ENCODE measurements at places on chromosomes 1 and 21. TPM values are rescaled to one million over a fixed set of nuclear protein-coding genes. Genes with fewer than 3 reads are reported as not detected.

- no peaks in the 10 kb centered on the region for H3K36me3 ChIP-seq
- no peaks in the 10 kb centered on the region for H3K27me3 ChIP-seq
- no peak overlapping the region for H3K27ac ChIP-seq
- H3K4me1 ChIP-seq, result no peaks in the 10 kb centered on the region
Observed at GRCh38 chr1:63898428-63899196, 124.8 kb downstream of the ROR1 start.

DNA sequence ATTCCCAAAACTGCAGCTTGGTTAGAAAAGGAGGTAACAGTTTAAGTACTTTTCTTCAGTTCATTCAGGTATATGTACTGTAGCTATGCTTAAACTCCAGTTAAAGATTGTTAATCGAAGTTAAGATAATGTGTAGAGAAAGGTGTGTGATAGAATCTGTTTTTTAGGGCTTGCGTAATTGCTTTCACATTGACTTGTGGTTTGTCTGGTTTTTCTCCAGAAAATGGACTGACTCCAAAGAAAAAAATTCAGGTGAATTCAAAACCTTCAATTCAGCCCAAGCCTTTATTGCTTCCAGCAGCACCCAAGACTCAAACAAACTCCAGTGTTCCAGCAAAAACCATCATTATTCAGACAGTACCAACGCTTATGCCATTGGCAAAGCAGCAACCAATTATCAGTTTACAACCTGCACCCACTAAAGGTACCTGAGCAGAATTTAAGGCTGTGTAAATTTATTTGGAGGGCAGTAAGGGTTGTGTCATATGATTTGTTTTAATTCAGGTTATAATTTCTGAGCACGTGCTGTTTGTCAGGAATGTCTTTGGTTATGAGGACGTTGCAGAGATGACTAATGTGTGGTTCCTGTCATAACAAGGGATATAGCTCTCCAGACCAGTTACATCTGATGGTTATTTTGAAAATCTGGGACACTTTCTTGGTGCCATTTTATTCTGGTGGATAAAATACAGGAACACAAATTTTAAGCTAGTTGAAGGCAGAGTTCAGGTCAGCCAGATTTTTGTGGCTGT lies 26.0 kb downstream of the ATF6 start:
- no peak for DNase-seq
- no peak overlapping the region for H3K4me3 ChIP-seq
- no peaks in the 10 kb centered on the region for H3K4me1 ChIP-seq
- no peak overlapping the region for H3K27ac ChIP-seq
- no peaks in the 10 kb centered on the region for H3K36me3 ChIP-seq

The FAM76A gene
- 13.6 TPM for total RNA-seq

DNA sequence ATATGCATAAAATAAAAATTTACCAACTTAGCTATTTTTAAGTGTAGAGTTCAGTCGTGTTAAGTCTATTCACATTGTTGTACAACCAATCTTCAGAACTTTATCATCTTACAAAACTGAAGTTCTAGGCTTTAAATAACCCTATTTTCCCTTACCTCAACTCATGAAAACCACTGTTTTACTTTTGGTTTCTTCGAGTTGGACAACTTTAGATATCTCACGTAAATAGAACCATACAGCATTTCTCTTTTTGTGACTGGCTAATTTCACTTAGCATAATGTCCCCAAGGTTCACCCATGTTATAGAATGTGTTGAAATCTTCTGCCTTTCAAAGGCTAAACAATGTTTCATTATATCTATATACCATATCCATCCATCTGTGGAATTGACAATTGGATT lies 819.0 kb upstream of the ADGRL4 start:
- no peaks in the 10 kb centered on the region for H3K27me3 ChIP-seq
- no peak overlapping the region for H3K4me3 ChIP-seq
- no peak for DNase-seq
- H3K4me1 ChIP-seq, result no peaks in the 10 kb centered on the region
- H3K36me3 ChIP-seq, result no peaks in the 10 kb centered on the region
- no peak overlapping the region for H3K27ac ChIP-seq

DNA sequence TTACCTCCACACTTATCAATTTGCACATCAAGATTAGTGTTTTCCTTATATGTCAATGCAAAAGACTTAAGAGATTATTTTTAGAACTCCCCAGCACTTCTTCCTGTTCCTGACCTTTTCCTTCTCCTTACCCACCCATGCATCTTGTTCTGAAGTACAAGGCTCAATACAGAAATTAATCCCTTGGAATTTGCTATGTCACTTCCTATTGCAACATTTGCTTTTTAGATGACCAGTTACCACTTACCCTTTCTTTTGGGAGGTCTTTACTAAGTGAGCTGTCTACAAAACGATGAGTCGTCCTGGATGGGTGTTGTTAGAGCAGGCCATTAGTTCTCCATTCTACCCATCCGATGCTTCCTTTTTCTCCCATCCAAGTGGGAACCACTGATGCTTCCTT lies 221.2 kb downstream of the FMN2 start:
- H3K36me3 ChIP-seq, result no peaks in the 10 kb centered on the region
- H3K4me1 ChIP-seq, result peaks cover 3% of the 10 kb centered on the region
- H3K27me3 ChIP-seq, result no peaks in the 10 kb centered on the region

The INSRR gene
- not detected for total RNA-seq

DNA sequence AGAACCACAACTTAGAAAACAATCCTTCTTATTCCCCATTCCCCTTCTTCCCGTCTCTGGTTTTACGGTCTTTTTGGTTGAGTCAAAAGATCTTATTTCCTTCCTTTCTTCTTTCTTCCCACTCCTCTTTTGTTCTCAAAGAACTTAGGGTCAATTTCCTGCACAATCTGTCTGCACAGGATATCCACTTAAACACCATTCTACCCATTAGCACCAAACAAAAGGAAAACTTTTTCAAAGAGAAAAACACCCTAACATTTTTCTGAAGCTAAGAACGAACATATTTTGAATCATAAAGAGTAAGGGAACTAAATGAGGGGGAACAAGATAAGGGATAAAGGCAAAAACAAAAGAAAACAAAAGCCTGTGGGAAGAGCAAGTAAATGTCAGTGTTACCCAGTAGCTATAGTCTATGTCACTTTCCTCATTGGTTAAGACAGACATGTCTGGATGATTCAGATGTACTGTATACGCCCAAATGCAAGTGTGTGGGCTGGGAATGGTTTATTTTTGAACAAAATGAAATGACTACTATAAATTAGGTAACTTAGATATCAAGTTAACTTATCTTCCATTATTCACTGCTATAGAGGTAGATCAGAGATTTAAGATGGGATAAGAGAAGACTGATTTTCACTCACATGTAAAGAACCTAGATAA lies 59.9 kb downstream of the TOR3A start:
- H3K36me3 ChIP-seq, result no peaks in the 10 kb centered on the region
- peak; percentile 37 for DNase-seq
- no peaks in the 10 kb centered on the region for H3K27me3 ChIP-seq
- H3K4me3 ChIP-seq, result no peak overlapping the region

The LCE1F gene
- total RNA-seq, result not detected

The FAM72A gene
- total RNA-seq, result 24.6 TPM

The PADI3 gene
- total RNA-seq, result 2.0 TPM

- H3K36me3 ChIP-seq, result no peaks in the 10 kb centered on the region
- no peak overlapping the region for H3K4me3 ChIP-seq
- no peak overlapping the region for H3K27ac ChIP-seq
- no peaks in the 10 kb centered on the region for H3K27me3 ChIP-seq
- no peak for DNase-seq
Observed at GRCh38 chr1:58256546-58256945, 290.0 kb downstream of the OMA1 start.

The IFI44L gene
- total RNA-seq, result not detected

The S100A14 gene
- not detected for total RNA-seq

DNA sequence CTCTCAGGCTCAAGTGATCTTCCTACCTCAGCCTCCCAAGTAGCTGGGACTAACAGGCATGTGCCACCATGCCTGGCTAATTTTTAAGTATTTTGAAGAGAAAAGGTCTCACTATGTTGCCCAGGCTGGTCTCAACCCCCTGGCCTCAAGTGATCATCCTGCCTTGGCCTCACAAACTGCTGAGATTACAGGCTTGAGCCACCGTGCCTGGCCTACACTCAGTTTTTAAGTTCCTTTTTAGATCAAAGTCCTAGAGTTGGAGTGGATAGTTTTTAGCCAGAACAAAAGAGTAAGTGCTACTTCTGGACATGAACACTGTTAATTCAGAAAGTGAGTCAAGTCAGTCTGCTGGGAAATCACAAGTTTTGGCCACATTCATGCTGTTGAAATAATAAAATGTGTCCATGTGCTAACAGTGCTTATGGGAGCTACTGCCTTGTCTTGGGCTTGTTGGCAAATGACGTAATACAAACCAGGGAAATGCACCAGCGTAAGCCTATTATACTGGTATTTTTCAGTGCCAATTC lies 84.2 kb downstream of the NDUFS5 start:
- peaks cover 28% of the 10 kb centered on the region for H3K4me1 ChIP-seq
- H3K4me3 ChIP-seq, result no peak overlapping the region
- H3K27ac ChIP-seq, result peak overlapping the region; percentile 9
- no peaks in the 10 kb centered on the region for H3K36me3 ChIP-seq
- no peak for DNase-seq

DNA sequence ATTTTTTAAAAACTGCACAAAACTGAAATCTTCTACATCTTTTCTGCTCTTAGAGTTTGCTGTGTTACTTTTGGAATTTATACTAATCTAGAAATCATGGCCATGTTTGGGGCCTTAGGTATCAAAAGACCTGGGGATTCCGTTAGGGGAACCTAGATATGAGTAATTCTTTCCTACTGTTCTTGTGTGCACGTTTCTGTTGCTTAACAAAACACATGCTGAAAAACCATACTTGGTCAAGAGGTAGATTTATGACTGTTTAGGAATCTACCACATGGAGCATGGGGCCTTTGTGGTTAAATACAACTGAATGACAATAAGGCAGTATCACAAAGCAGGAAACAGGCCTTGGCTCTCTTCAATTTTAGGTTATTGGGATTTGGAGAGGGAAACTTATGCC lies 291.9 kb upstream of the USP25 start:
- H3K4me1 ChIP-seq, result peaks cover 68% of the 10 kb centered on the region
- H3K4me3 ChIP-seq, result no peak overlapping the region
- H3K27me3 ChIP-seq, result no peaks in the 10 kb centered on the region
- no peak for DNase-seq

The PCBP3 gene
- 4.6 TPM for total RNA-seq

DNA sequence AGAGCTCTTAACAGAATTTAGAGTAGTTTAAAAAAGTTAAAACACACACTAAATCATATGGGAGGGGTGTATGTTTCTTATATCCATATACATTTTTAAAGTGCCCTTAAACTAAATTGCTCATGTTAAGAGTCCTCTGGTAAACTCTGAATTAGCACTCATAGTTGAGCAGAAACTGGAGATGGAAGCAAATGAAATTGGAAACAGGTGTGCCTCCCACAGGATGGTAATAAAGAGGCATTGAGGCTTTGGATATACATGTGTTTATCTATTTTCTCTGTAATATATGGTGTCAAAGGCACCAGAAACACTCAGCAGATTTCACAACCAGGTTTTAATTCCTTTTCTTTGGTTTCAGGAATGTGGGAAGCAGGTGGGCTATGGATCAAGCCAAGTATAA lies 188.6 kb downstream of the HS2ST1 start:
- no peak overlapping the region for H3K27ac ChIP-seq
- no peak overlapping the region for H3K4me3 ChIP-seq
- no peaks in the 10 kb centered on the region for H3K4me1 ChIP-seq

DNA sequence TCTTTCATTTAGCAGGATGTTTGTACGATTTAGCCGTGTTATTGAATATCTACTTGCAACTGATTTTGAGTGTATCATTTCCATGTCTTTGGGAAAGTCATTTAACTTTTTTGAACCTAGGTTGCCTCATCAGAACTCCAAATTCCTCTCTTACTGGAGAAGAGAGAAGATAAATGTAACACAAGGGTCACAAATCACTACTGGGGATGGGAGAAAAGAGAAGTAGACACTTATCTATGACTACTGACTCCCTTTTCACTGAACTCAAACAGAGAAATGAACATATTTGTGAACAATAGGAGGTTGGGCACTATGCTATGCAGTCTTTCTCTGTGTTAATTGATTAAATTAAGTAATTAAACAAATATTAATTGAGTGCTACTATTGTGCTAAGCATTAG lies 42.2 kb downstream of the TENT5C start:
- no peak for DNase-seq
- H3K27me3 ChIP-seq, result no peaks in the 10 kb centered on the region
- H3K4me3 ChIP-seq, result no peak overlapping the region
- H3K36me3 ChIP-seq, result no peaks in the 10 kb centered on the region

DNA sequence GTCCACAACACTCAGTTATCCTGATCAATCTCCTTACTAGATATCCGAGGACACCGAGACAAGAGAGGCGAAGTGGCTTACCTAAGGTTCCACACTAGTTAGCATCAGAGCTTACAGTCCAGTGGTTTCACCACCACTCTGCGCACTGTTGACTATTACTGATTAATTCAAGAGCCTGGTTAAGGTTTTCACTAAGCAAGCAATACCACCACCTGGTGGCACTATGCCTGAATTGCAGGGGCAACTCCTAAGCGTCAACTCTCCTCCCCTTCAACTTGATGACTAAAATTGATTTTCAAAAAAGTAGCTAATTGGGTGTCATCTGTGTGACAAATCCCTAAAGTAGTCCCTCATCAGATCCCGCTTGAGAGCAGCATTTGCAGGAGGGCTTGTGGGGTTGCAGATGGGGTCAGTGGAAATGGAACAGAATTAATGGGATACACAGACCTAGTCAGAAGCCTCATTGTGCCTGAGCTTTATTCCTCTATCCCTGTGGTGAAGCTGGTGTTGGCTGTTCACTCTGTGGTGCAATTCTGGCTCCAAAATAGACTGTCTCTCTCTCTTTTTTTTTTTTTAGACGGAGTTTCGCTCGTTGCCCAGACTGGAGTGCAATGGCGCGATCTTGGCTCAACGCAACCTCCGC lies 9.1 kb downstream of the TTC22 start:
- no peaks in the 10 kb centered on the region for H3K36me3 ChIP-seq
- no peak overlapping the region for H3K27ac ChIP-seq
- H3K4me3 ChIP-seq, result no peak overlapping the region
- no peaks in the 10 kb centered on the region for H3K27me3 ChIP-seq
- peak; percentile 73 for DNase-seq
- no peaks in the 10 kb centered on the region for H3K4me1 ChIP-seq

The AMY1A gene
- total RNA-seq, result not detected

DNA sequence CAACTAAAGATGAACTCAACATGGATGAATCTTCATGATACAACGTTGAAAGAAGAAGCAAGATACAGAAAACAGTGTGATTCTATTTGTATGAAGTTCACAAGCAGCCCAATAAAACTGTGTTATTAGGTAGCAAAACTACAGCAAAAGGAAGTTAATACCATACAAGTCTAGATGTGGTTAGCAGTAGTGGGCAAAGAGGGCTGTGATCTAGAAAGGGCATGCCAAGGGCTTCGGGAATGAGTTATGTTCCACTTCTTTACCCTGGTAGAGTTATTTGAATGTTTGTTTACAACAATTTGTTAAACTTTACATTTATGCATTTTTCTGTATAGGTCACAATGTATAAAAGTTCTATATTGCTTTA lies 9.2 kb downstream of the TNFRSF9 start:
- no peak overlapping the region for H3K4me3 ChIP-seq
- H3K27me3 ChIP-seq, result no peaks in the 10 kb centered on the region
- H3K36me3 ChIP-seq, result no peaks in the 10 kb centered on the region
- no peak for DNase-seq
- H3K27ac ChIP-seq, result no peak overlapping the region

The S100A9 gene
- total RNA-seq, result not detected

The ERG gene
- total RNA-seq, result not detected

GRCh38 chr1:59485949-59486348 lies 189.1 kb downstream of the FGGY start:
- H3K36me3 ChIP-seq, result no peaks in the 10 kb centered on the region
- H3K4me3 ChIP-seq, result no peak overlapping the region
- H3K27me3 ChIP-seq, result no peaks in the 10 kb centered on the region
- DNase-seq, result no peak
- H3K27ac ChIP-seq, result no peak overlapping the region

GRCh38 chr1:19654386-19654785 lies 10.3 kb downstream of the NBL1 start:
- DNase-seq, result no peak
- no peaks in the 10 kb centered on the region for H3K27me3 ChIP-seq
- no peak overlapping the region for H3K27ac ChIP-seq
- H3K4me3 ChIP-seq, result no peak overlapping the region
